ENCODE measurements at places on chromosomes 2 and 18.

- DNase-seq = peak; percentile 38
Observed at GRCh38 chr2:60565472-60565871, 12.0 kb upstream of the BCL11A start.

- no peak for DNase-seq
Observed at GRCh38 chr2:60408207-60408606, 145.2 kb downstream of the BCL11A start.

DNA sequence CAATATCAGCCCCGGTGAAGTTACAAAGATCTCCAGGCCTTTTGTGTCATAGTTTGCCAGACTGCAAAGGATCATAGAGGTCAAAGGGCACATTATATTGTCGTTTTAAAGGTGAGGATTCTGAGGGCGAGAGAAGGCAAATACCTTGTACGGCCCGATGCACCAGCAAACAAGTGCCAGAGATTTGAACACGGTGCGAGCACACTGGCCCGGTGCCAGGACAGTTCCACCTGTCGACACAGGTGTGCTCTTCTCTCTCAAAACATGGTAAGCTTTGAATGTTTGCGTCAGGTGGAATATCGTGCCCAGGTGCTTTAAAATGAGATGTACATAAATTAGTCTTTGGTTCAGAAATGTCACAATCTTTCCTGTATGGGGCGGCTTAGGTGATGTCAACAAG, 776.1 kb upstream of the ID2 start:
- no peak for DNase-seq

DNA sequence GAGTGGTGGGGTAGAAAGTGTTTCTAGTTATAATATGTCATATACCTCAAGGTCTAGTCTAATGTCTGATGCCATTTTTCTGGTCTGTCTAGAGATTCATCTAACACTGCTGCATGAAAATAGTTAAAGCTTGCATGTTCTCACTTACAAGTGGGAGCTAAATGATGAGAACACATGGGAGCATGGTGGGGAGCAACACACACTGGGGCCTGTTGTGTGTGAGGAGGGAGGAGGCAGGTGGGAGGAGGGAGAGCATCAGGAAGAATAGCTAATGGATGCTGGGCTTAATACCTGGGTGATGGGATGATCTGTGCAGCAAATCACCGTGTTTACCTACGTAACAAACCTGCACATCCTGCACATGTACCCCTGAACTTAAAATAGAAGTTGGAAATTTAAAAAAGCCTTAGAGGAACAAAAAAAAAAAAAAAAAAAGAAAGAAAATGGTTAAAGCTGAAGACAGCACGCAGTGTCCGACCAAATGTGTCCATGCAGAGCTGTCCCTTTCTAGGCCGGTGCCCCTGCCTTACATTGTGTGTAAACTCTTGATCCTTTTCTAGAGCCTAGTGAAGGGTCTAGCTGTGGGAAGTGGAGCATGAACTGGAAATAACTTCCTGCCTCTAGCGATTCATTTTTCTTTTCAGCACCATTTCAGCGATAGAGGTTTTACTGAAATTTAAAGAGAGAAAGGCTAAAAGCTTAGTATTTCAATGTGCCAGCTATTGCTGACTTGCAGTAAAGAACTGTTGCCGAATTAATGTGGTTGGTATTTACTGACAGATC, 94.0 kb downstream of the FMNL2 start:
- DNase-seq = no peak

- no peak for DNase-seq
Observed at GRCh38 chr18:80108121-80108536, 933 bp upstream of the ADNP2 start.

GRCh38 chr2:9793918-9794717, 49.2 kb upstream of the TAF1B start:
- no peak for DNase-seq

- DNase-seq = no peak
Observed at GRCh38 chr2:119728421-119728820, 31.3 kb upstream of the PTPN4 start.

DNA sequence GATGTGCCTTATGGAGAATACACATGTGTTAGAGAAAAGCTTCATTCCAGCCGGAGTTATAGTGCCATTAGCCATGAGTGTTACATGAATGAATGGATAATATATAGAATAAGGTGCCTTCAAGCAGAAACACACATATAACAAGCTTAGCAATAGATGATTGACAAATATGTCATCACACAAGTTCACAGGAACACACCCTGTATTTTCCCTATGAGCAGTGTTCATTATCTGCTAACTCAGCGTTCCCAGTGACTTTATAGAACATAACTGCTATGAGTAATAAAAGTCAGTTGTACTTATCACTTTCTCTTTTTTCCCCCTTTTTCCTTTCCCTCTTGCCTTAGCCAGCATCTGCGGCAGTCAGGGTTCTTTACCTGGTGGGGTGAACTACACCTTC, 65.1 kb downstream of the TIMM21 start:
- DNase-seq = no peak
